BE2C (cell line): ENCODE measurements at places on chromosomes 3 and 15.
A peak's percentile ranks its signal among the peaks of the same experiment; 100 is the strongest.

DNA sequence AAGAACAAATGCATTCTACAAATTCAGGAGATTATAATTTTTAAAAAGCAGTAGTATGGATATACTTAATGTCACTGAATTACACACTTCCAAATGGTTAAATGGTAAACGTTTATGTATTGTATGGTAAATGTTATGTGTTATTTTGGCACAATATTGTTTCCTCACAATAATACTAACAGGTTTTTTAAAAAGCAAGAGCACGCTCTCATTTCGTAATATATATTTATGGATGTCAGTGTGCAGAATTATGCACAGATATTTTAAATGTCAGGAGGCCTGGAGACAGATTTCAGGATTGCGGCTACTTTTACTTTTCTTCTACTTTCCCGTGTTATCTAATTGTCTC, 533 bp downstream of the ZNF445 start:
- DNase-seq: no peak

DNA sequence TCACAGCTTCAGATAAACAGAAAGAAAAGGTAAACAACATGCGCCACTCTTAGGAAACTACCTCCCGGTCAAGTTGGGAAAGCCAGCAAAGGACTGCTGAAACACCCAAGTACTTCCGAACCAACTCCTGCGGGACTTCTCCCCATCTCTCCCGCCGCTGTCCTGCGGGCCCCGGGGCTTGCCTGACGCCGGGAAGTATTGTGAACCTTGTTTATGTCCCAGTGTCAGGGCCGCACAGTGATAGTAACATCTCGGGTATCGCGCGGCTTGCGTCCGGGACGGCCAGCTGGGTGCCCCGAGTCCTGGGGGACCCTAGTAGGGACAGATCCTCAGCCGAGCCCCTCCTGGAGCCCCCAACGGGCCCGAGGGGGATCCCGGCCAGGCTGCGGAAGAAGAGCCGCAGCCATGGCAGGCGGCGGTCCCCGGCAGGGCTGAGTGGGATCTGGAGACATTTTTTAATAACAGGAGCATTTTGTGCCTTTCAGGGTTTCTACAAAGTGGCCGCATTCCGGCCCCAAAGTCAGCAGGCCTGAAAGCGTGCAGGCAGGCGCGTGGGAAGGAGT, 756 bp downstream of the CLPX start:
- DNase-seq: peak; percentile 69

- no peak for DNase-seq
These were observed 29.5 kb downstream of the RAD54L2 start for GRCh38 chr3:51568036-51568435.

- no peak for DNase-seq
These were observed 107.8 kb downstream of the MBNL1 start for GRCh38 chr3:152376351-152377183.

DNA sequence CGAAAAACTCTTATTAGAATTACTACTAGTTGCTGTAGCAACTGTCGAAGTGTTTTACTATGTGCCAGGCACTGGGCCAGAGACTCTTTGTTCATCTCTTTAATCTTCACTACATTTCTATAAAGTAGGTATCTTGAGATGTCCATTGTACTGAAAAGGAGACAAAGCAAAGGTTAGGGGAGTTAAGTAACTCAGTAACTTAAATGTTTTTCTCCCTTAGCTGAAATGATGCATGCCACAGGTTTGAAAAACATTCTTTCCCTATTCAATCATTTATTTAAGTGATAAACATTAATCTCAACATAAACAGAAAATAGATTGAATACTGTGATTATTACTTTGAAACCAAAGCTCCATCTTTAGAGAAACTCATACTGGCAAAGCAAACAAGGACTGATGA, 776.2 kb downstream of the FHIT start:
- no peak for DNase-seq

DNA sequence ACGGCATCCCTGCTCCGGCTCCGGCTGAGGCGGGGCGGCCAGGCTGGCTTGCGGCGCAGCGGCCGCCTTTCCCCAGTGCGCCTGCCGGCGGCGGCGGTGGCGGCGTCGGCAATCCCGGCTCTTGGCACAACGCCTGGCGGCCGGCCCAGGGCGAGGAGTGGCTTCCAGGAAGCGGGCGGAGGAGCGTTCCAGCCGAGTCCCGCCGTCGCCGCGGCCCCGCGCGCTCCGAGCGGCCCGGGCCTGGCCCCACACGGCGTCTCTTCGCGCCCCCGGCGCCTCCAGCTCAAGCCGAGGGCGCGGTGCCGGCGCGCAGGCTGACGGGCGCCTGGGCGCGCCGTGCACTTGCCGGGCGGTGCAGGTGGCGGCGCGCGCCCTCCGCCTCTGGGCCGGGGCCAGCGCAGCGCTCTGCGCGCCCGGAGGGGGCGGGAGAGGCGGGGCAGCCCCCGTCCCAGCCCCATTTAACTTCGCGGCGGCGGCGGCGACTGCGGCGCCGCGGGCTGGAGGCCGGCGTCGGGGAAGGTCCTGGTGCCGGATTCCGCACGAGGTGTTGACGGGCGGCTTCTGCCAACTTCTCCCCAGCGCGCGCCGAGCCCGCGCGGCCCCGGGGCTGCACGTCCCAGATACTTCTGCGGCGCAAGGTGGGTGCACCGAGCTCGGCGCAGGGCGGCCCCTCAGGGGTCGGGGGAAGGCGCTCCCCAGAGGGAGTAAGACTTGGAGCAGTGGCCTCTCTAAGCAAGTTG, at the start of gene ADAMTSL3:
ADAMTSL3 (plus strand) TSS at position 485 of the 740 bp plus-strand sequence. CDS start 1,639 bp downstream, outside the sequence.
- peak; percentile 77 for DNase-seq

GRCh38 chr15:55319537-55320237, 665 bp downstream of the PIGB start:
- DNase-seq: no peak

DNA sequence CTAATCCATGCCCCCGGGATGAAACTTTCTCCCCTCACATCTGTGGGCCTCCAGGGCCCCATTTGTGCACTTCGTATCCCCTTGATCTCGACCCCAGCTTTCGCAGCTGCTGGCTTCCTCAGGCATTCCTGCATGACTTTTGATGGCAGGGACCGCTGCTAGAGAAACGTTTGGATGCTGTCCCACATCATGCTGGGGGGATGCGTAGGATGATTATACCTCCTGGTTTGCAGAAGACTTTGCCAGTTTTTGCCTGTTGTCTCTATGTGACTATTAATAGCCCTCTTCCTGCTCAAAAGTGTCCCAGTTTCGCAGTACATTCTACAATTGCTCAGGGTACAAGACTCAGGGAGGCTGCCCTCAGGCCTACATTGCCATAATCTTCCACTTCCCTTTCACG, 10.4 kb upstream of the KCNAB1 start:
- no peak for DNase-seq

GRCh38 chr15:29324746-29325145, 55.1 kb upstream of the NSMCE3 start:
- DNase-seq: no peak

DNA sequence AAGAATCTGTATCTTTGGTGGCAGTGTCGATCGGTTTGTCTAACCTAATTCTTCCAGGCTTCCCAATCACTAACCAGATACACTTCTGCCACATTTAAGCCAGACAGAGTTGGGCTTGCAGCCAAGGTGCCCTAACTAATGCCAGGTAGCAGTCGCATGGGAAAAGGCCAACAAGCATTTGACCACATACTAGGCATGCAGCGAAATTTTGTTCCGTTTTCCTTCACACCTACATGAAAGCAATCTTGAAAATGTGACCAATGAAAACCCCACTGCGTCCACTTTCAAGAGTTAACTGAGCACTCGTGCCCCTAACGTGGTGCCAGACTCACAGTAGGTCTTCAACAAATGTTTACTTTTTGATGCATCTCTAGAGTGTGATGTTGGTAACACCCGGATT, 192.2 kb upstream of the TPM1 start:
- no peak for DNase-seq

DNA sequence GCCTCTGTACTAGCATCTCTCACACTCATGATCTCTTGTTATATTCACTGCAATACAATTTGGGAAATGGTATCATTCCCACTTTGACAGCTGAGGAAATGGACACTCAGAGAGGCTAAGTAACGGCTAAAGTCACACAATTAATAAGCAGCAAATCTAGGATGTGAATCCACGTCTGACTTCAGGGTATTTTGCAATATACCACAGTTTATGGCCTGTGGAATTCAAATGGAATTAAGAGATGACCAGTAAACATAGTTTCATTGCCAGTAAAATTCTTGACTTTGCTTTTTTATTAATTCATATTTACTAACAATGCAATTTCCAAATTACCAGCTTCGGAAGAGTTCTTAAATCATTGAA, 61.1 kb downstream of the CCNL1 start:
- no peak for DNase-seq

DNA sequence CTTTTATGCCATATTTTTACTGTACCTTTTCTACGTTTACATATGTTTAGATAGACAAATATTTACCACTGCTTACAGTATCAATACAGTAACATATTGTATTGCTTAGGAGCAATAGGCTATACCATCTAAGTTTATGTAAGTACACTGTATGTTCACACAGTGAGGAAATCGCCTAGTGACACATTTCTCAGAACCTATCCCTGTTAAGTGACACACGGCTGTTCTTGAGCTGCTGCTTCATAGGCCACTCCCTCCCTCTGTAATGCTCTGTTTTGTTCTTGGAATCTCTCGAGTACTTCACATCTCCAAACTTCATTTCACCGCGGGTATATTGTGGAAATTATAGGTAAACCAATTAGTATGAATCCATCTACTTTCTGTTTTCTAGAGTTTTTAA, 13.4 kb upstream of the SELENOT start:
- DNase-seq: no peak

GRCh38 chr15:45919806-45920205, 285.0 kb downstream of the SQOR start:
- DNase-seq: no peak

DNA sequence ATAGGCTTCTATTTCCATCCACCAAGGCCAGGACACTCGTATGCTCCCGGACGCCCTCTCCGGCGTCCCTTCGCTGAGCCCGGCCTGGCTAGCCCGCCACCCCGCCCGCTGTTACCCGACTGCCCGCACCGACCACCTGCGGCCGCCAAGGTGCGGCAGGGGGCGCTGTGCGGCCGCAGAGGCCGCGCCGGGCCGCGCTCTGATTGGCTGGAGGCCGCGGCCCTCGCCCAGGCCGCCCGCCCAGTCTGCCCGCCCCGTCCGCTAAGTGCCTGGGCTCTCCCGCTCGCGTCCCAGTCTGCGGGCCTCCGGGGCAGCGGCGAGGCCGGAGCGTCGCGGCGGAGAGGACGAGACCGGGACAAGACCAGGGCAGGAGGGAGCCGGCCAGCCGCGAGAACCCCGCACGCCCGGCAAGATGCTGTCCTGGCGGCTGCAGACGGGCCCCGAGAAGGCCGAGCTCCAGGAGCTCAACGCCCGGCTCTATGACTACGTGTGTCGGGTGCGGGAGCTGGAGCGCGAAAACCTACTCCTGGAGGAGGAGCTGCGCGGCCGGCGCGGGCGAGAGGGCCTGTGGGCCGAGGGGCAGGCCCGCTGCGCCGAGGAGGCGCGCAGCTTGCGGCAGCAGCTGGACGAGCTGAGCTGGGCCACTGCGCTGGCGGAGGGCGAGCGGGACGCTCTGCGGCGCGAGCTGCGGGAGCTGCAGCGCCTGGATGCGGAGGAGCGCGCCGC, at the start of gene SYNM:
SYNM (plus strand) TSS at position 293 of the 726 bp plus-strand sequence; CDS start at position 413, 120 bp downstream.
- DNase-seq: peak; percentile 91

DNA sequence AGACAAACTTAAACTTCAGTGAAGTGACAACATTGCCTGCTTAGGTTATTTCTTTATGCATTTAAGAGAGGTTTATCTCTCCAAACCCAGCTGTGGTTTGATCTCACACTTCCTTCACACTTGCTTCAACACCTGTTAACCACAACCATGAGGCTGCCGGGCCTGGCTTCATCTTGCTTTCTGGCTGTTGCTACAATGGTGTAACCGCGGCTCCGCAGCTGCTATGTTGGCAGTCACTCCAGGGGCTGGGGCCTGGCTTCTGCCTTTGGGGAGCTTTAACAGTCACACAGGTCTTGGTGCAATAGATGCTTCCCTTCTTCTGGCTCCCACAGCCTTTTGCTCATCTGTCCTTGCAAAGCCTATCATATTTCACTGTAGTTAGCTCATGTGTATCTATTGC, 72.9 kb upstream of the MNS1 start:
- DNase-seq: no peak

GRCh38 chr15:58726867-58727266, 22.6 kb downstream of the ADAM10 start:
- DNase-seq: no peak

GRCh38 chr3:11568503-11569155, 75.1 kb downstream of the VGLL4 start:
- DNase-seq: no peak

DNA sequence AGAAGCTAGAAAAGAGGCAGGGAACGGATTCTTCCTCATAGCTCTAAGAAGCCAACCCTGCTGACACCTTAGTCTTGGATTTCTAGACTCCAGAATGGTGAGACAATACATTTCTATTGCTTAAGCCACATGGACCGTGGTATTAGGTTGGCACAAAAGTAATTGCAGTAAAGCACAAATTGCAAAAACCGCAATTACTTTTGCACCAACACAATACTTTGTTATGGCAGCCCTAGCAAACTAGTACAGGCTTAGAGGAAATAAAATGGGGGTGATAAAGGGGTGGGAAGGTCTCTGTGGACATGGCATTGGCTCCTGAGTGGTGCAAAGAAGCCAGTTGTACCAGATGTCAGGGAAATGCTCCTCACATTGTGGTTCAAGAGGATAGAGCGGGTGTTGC, 56.0 kb downstream of the SLC7A14 start:
- DNase-seq: no peak

GRCh38 chr3:135806317-135806716, 159.2 kb upstream of the PPP2R3A start:
- DNase-seq: no peak

GRCh38 chr3:14225421-14225820, 46.8 kb downstream of the LSM3 start:
- no peak for DNase-seq

- DNase-seq: no peak
These were observed 214.6 kb upstream of the MDFIC2 start for GRCh38 chr3:70527026-70527425.

GRCh38 chr3:161149529-161149928, 44.4 kb upstream of the B3GALNT1 start:
- DNase-seq: peak; percentile 44

DNA sequence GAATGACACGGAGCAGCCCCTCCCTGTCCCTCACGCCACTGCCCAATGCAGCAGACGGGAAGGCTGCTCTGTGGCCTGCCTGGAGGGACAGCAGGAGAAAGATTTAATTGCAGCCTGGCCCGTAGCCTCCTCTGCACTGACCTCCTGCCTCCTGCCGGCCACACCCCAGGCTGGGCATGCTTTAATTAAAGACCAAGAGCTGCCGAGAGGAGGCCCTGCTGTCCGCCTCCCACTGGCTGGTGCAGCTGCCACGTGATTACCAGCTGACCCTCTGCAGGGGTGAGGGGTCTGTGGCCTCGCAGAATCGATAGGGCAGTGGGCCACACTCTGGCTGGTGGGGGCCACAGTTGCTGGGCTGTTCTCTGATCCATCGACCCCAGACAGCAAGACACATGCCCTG, 100.2 kb upstream of the PRR23E start:
- DNase-seq: no peak

GRCh38 chr3:160180581-160181216, 44.5 kb upstream of the C3orf80 start:
- no peak for DNase-seq

- no peak for DNase-seq
These were observed 10.8 kb downstream of the EIF2AK4 start for GRCh38 chr15:39944726-39945125.

GRCh38 chr3:133821767-133822638, 16.4 kb downstream of the SRPRB start:
- DNase-seq: peak; percentile 50
